Omental fat pad (tissue), 4 donors: ENCODE measurements at places on chromosomes 5 and 9. TPM values are rescaled to one million over a fixed set of nuclear protein-coding genes. Genes with fewer than 3 reads are reported as not detected.

The TRIM23 gene
- 19.4 TPM for total RNA-seq

The SV2C gene
- total RNA-seq, result 0.16 TPM

The DMRTA1 gene
- total RNA-seq, result 4.1 TPM

The CARTPT gene
- not detected for total RNA-seq

The ADAMTSL2 gene
- total RNA-seq, result 1.8 TPM

The IFNA2 gene
- not detected for total RNA-seq

The ADGRD2 gene
- not detected for total RNA-seq

The TAF11L11 gene
- total RNA-seq, result not detected

The CREBRF gene
- 67.6 TPM for total RNA-seq

The COL15A1 gene
- total RNA-seq, result 21.8 TPM

The MYOZ3 gene
- 1.7 TPM for total RNA-seq

The LCN1 gene
- not detected for total RNA-seq

The ENTREP1 gene
- 2.4 TPM for total RNA-seq

The SPINK6 gene
- not detected for total RNA-seq
